ENCODE measurements at places on chromosomes 7 and 10. TPM values are rescaled to one million over a fixed set of nuclear protein-coding genes. Genes with fewer than 3 reads are reported as not detected.

DNA sequence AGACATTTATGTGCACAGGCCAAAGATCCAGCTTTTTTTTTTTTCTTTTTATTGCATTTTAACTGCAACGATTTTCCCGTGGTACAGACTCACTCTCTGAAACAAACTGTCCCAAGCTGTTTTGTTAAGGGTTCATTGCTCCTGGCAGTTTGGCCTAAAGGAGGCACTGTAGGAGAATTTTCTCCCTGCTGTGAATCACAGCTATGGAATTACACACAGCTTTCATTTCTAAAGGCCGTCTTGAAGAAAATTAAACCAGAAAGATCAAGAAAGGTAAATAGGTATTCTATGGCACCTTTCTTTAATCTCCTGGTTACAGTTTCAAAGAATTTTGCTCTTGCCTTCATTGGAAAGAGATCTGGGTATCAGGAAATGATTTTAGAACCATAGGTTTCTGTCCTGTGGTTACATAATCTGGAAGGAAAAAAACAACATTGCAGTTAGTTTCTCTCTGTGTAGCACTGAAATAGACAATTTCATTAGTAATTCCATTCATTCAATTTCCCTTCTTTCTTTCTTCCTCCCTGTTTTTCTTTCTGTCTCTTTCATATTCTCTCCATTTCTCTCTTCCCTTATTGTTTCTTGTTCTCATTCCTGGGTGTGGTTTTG, 51.2 kb downstream of the PDK4 start:
- no peak overlapping the region for H3K4me3 ChIP-seq
- H3K27ac ChIP-seq = no peak overlapping the region
- peaks cover 14% of the 10 kb centered on the region for H3K27me3 ChIP-seq

- H3K36me3 ChIP-seq = no peaks in the 10 kb centered on the region
- H3K4me1 ChIP-seq = peaks cover 5% of the 10 kb centered on the region
- no peak overlapping the region for H3K27ac ChIP-seq
- H3K4me3 ChIP-seq = no peak overlapping the region
- H3K27me3 ChIP-seq = peaks cover 26% of the 10 kb centered on the region
Observed at GRCh38 chr10:70277396-70278030, 6.3 kb downstream of the NPFFR1 start.

- H3K4me3 ChIP-seq = no peak overlapping the region
- H3K27ac ChIP-seq = no peak overlapping the region
- no peaks in the 10 kb centered on the region for H3K4me1 ChIP-seq
- H3K27me3 ChIP-seq = no peaks in the 10 kb centered on the region
- no peak for DNase-seq
- no peaks in the 10 kb centered on the region for H3K36me3 ChIP-seq
Observed at GRCh38 chr7:42478717-42479116, 241.7 kb upstream of the GLI3 start.

GRCh38 chr7:50056131-50056530, 36.9 kb downstream of the ZPBP start:
- H3K36me3 ChIP-seq = no peaks in the 10 kb centered on the region
- H3K4me1 ChIP-seq = no peaks in the 10 kb centered on the region
- peaks cover 28% of the 10 kb centered on the region for H3K27me3 ChIP-seq
- H3K27ac ChIP-seq = no peak overlapping the region
- no peak overlapping the region for H3K4me3 ChIP-seq

- H3K4me3 ChIP-seq = no peak overlapping the region
- H3K27me3 ChIP-seq = no peaks in the 10 kb centered on the region
- peak overlapping the region; percentile 84 for H3K27ac ChIP-seq
- H3K4me1 ChIP-seq = peaks cover 51% of the 10 kb centered on the region
Observed at GRCh38 chr10:22570733-22571430, 143.5 kb downstream of the PIP4K2A start.

GRCh38 chr10:44951576-44952226, 7.9 kb upstream of the RASSF4 start:
- no peak overlapping the region for H3K27ac ChIP-seq
- peaks cover 5% of the 10 kb centered on the region for H3K4me1 ChIP-seq
- no peak for DNase-seq
- peaks cover 9% of the 10 kb centered on the region for H3K36me3 ChIP-seq

The POLR2J2 gene
- total RNA-seq = 37.4 TPM

DNA sequence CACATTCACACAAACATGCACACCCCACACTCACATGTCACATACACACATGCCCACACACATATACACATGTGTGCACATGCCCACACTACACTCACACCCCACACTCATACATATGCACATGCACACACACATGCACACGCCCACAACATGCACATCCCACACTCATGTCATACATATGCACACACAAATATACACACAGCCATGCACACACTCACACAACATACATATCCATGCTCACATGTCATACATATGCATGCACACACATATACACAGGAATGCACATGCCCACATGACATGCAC, 219.8 kb downstream of the DNAJB6 start:
- H3K27ac ChIP-seq = no peak overlapping the region
- DNase-seq = no peak
- no peaks in the 10 kb centered on the region for H3K36me3 ChIP-seq

The SLC13A4 gene
- not detected for total RNA-seq

DNA sequence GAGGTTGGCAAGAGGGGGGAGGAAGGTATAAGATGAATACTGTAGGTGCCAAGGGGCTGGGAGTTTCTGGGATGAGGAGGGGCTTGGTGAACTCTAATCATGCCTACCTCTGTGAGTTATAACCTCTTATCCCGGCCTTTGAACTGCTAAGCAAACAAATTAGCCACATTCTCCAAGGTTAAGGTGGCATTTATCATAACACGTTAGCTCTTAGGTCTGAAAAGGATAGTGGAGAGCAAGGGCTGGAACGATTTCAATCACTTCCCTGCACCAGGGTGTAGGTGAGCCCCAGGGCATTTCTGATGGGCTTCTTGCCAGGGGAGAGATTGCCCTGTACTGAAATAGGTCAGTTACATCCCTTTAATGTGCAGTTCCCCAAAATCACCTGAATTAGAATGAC, 28.6 kb upstream of the DMBT1 start:
- H3K4me3 ChIP-seq = no peak overlapping the region
- no peaks in the 10 kb centered on the region for H3K4me1 ChIP-seq
- H3K27me3 ChIP-seq = peaks cover 23% of the 10 kb centered on the region
- H3K27ac ChIP-seq = no peak overlapping the region

Measured in activated CD4-positive, alpha-beta T cell treated with anti-CD3 and anti-CD28 coated beads, Interleukin-2, amount 10 ng/mL, durations not matched to agents 7 days and 5 days (primary cell).